ENCODE measurements at places on chromosomes 5 and 9.
A peak's percentile ranks its signal among the peaks of the same experiment; 100 is the strongest.

- no peak for DNase-seq
Measured at GRCh38 chr9:121782514-121783110, 131.2 kb downstream of the DAB2IP start.

DNA sequence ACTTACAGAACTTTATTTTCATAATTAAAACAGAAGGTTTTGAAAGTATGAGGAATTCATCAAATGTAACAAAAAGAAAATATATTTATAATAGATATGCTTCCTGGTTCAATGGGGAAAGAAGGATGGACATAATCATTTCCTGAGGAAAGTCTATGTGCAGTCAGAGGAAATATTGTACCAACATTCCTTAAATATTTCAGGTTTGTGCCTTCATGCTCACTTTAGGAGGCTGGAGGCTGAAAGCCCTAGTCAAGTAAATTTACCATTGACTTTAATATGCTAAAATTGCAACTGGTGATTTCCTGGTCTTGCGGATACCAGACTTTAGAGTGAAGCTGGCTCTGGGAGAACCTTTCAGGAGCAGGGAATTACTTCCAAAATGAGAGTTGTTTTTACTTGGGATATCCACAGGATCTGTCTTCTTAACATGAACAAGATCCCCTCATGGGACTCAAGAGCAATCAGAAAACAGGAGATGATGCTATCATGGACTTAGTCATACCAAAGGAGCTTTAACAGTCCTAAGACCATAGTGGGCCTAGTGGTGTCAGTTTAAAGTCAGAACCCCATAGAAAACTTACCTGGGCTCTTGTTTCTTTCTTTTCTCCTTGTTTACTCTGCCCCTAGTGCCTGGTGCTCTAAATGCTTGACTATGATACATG, 762.8 kb upstream of the GRAMD2B start:
- DNase-seq = no peak

- peak; percentile 51 for DNase-seq
Measured at GRCh38 chr9:34256104-34256503, 73.0 kb downstream of the KIF24 start.

GRCh38 chr5:171954721-171955120, 51.7 kb downstream of the FBXW11 start:
- DNase-seq = no peak

DNA sequence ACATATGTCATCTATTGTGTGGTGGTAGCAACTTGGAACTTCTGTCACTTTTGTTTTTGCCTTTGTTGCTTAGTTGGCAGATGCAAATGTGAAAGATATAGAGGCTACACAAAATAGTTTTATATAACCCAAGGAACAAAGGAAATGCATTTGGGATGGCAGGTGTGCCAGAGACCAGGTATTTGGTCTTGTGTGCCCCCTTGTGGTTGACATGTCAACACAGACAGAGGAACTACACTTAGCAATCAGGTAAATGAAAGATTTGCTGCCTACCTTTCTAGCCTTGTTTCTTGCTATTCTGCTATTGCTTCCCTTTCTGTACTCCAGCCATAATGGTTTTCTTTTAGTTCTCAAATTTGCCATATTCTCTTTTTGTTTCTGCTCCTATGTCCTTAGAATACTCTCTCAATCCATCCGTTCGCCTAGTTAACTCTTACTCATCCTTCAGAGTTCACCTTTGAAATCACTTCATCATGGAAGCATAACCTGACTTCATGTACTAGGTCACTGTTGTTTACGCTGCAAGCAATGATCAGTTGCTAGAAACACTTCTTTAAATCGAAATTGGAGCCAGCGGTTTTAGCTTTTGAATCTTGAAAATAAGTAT, 119.5 kb downstream of the TRPM3 start:
- no peak for DNase-seq

DNA sequence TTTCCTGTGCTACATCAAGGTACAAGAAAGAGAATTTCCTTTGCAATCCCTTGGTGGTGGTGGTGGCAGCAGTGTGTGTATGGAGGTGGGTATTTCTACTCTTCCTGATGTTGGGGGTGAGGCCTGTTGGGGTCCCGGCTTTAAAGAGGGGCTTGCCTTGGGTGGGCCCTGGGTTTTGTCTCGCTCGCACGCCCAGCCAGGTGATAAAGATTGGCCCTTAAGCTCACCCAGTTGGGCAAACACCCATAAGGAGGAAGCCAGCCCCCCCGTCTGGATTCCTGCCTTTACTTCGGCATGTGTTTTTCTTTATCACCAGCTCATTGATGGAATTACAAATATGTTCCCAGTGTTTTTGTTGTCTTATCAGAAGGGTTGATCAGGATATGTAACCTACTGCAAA, 16.0 kb upstream of the SARDH start:
- no peak for DNase-seq

DNA sequence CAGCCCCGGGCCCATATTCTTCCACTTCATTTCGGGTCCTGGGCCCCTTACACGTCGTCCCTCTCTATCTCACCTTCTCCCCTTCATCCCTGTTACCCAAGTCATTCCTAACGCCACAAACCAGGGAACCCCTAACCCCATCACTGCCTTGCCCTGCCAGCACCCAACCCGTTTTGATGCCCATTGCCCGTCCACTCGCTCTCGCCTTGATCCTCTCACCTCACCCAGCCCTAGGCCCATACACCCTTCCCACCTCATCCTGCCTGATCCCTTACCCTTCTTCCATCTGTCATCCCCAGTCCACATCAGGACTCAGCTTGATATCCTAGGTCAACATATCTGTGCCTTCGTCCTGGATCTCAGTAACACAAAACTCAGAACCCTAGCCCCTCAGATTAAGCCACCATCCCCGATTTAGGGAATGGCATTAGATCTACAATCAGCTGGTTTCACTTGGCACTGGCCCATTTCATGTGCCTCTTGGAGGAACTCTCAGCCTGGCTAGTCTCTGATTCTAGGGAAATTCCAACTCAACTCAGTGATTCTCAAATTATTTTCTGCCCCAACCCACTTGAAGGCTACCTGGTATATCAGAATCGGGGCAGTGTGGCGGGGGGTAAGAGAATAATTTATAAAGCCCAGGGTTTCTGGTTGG, 489 bp downstream of the CHMP5 start:
- no peak for DNase-seq

DNA sequence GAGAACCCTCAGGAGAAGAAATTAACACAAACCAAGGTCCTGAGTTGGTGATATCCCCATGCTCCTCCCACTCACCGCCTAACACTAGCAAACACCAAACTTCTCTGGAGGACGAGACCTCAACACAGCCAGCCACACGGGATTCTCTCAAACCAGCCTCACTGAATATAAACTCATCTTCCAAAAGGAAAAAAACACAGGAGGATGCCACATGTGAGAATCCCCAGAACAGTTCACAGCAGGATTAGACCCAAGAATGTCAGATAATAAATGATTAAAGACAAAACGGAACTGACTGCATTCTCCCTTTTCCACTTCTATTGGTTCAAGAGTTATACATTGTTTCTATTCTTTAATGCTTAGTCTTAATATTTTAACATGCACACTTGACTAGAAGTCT, 89.2 kb downstream of the LPAR1 start:
- no peak for DNase-seq

DNA sequence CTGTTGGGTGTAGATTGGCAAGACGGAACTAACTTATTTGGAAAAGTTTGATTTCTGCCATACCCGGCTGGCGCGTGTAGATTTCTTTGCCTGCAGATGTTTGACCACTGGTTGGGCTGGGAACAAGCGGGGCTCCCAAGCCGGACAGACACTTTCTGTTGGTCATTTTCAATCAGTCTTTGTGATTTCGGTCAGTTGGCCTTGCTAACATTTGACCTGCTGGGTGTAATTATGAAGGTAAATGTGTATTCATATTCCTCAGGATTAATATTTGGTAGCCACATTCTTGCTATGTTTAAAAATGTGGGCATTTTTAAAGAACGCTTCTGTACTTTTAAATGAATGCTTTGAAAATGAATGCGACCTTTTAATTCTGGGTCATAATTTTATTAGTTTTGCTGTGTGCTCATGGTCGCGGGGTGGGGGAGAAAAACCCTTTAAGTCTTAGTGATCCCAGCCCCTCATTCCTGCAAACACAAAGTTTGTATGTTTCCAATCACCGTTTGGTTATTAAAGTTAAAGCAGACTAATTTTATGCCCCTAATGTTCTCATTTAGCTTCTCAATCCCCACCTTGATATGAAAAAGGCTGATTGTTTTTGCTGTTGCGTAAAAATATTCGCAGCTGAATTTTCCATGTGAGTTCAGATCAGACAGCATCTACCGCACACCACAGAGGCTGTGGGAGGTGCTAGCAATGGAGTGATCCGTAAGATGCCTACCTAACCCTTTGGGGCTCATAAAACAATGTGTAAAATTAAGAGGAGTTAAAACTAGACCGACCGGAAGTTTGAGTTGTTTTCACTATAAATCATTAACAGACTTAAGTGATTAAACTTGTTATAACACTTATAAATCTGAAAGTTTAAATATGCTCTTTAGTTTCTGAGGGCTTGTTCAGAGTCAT, 1.5 kb downstream of the RASGRF2 start:
- DNase-seq = no peak

- no peak for DNase-seq
Measured at GRCh38 chr5:107289030-107289714, 381.6 kb downstream of the EFNA5 start.

DNA sequence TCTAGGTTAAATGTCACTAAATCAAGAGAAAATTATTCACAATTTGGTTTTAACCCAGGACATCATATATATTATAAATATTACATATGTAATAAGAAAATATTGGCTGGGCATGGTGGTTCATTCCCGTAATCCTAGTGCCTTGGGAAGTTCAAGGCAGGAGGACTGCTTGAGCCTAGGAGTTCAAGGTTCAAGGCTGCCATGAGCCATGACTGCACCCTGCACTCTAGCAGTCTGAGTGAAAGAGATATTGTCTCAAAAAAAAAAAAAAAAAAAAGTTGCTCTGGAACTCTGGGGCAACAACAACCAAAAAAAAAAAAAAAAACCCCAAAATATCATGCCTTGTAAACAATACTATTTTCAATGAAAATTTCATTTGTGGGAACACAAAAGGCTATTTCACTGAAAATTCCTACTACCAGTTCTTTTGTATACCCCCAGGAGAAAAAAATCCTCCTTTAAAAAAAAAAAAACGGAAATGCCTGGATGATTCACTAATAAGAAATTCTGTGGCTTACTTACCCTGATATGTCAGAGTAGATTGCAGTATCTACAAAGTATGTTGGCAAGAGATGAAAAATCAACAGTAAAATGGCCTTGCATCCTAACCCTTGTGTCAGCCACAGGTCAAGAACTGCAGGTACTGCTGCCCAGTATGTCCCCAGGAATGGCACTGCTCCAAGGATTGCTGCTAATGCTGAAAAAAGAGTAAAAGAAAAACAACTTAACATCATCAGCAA, 22.6 kb upstream of the CTNNAL1 start:
- no peak for DNase-seq

DNA sequence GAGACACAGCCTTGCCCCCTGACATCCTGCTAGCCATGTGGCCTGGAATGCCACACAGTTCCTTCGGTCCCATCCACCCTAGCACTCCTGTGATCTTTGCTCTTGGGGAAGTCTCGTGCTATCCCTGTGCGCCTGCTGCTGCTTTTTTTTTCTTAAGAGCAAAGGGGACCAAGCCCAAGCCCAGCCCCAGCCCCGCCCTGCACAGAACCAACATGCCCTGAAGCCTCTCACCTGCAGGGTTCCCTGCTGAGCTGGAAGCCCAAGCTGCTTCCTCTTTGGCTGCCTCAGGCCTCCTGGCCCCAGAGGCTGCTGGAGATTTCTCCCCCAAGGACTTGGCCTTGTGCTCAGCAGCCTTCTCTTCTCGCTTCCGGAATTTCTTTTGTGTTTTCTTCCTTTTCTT, 1.8 kb downstream of the SURF6 start:
- no peak for DNase-seq

GRCh38 chr5:142800776-142801494, 30.8 kb downstream of the ARHGAP26 start:
- peak; percentile 54 for DNase-seq

DNA sequence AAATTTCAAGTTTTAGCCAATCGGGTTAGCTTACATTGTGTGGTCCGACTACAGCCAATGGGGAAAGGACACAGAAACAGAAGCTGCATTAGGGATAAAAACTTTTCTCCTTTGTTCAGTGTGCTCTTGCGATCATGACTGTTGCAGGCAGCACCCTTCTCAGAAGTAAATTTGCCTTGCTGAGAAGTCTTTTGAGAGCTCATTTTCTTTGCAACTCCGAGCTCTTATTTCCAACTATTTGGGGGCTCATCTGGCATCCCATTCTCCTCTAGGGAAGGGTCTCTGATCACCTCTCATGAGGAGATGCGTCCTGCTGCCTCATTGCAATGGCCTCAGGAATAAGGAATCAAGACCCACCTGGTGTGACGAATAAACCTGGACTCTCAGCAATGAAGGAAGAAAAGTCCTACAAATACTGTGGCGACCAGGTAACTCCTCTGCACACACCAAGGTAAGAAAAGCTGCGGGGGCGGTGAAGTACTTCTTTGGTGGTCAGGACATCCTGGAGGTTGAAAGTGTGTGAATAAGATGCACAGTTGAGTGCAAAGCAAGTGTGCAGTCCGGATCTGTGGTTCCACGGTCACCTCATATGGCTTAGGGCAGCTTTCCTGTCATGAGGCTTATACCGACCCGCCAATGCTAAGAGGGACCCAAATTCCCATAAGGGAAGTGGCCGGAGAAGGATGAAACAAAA, 20.4 kb downstream of the CNOT8 start:
- DNase-seq = no peak

DNA sequence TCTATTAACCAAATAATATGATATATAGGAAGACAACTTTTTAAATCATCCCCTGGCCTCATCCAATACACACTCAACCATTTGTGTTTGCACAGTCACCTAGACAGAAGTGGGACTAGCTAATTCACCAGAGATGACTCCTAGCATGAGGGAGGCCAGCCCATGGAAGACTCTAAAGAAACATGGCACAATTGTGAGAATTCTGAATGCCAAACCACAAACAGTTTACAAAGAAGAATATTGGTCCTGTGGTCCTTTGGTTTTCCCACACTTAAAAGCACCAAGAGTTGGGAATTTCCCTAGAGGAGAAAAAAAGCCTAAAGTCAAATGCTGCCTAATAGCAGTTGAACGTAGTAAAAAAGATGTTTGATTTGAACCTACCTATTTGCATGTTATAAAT, 609.9 kb downstream of the ACTL7B start:
- DNase-seq = no peak

DNA sequence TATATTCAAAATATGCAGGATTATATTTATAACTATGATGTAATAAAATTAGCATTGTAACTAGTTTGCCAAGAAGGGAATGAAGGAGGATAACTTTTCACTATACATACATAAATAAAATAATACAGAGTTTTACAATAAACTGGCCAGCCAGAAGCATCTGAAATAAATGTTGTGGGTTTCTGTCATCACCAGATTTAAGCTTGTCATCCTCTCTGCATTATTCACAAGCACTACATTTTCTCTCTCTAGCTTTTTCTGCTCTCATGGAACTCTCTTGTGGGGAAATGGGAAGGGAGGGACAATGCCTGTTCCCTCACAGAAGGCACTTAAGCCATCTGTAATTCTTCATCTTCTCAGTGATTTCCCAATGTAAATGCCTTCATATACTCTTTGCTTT, 626.8 kb downstream of the SEMA5A start:
- DNase-seq = no peak

All from germinal center (tissue), 1 donor.